Germinal center (tissue), 1 donor: ENCODE measurements at places on chromosomes 1 and 21.
A peak's percentile ranks its signal among the peaks of the same experiment; 100 is the strongest.

GRCh38 chr1:70554341-70554740 is 143.3 kb downstream of the CTH start:
- DNase-seq, result no peak

DNA sequence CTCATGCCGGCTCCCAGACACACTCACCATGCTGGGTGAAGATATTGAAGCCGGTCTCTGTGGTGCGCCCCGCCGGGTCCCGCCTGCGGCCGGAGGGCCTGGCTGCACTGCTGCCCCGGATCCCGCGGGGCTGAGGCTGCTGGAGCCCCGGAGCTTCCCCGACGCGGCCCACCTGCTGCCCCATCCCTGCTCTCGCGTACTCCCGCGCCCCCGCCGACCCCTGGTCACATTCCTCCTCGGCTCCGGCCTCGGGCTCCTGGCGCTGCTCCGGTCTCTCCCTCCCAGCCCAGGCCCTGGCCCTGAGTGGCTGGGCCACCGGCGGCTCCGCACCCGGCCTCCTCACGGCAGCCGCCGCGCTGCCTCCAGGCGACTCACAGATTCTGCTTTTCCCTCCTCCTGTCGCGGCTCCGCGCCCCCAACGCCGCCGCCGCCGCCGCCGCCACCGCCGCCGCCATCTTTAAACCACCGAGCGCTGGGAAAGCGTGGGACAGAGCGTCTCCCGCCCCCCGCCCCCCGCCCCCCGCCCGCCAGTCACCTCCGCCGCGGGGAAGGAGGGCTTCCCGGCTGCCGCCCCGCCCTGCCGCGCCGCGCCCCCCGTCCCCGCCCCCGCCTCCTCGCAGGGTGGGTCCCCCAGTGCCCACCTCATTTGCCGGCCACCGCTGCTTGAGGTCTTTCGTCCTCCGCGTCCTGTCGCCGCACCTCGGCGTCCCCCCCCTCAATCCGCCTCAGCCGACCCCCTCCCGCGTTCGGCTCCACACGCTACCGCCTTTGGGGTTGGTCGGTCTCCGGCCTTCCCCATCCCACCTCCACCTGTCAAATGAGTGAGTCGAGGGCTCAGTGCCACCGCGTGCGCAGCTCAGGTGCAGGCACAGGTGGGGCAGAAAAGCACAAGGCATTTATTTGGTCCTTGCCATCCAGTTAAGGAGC is at the start of gene ABL2:
ABL2 (minus strand) TSS at position 464 of the 927 bp plus-strand sequence; CDS start at position 184, 280 bp downstream.
- DNase-seq, result peak; percentile 71

DNA sequence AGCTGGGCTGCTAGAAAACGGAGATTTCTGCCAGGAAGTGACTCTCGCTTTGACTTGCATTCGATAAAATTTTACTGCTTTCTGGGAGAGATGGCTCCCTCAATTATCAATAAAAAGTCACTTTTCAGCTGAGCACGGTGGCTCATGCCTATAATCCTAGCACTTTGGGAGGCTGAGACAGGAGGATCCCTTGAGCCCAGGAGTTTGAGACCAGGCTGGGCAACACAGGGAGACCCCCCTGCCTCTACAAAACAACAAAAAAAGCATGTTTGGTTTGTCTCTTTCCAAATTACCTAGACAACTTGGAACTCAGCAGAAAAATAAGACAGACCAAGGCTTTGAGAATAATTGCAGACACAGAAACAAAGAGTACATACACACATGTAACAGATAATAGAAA is 12.9 kb upstream of the ENSA start:
- no peak for DNase-seq

DNA sequence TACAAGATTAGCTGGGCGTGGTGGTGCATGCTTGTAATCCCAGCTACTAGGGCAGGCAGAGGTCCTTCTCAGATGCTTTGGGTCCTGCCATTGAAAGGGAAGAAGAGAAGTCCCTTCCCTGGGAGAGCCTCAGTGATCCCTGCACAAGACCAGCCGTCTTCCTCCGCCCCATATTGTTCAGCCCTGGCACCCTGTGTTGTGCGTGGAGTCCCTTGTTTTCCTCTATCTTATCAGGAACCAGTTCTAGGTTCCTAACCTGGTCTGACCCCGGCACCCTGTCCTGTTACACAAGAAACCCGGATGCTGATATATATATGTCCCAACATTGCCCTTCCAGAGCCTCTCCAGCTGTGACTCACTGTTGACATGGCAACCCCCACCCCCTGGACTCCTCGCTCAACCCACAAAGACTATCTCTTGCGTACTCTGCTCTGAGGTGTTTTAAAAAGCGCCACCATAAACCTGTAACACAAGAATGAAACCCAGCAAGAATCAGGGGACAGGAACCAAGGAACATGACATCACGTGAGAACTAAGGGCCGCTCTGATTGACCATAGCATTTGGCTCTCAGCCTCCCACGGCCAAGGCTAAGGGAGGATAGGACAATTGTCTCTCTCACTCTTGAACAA is 4.8 kb downstream of the MX2 start:
- DNase-seq, result peak; percentile 22

DNA sequence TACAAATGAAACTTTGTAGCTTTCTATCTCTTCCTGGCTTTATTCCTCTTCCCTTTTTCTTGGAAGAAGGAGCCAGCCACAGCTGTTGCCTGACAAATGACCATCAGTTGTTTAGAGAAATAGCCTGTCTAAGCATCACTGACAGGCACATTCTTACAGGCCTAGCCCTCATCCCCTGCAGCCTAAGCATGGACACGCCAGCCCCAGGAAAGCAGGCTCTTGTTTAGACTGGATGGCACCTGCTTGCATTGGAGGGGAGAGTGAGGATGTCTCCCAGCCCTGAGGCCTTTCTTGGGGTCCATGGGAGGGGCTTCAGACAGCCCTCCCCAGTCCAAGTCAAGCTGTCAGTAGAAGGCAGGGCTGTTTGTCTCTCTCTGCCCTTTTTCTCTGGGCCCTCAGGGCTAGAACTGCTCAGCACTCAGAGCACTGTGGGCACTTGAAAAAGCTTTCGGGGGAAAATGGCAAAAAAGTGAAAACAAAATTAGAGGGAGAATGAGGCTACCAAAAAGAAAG is 282.5 kb upstream of the PLXNA2 start:
- DNase-seq, result no peak

GRCh38 chr1:159015440-159015909 is 5.8 kb downstream of the IFI16 start:
- DNase-seq, result peak; percentile 63

DNA sequence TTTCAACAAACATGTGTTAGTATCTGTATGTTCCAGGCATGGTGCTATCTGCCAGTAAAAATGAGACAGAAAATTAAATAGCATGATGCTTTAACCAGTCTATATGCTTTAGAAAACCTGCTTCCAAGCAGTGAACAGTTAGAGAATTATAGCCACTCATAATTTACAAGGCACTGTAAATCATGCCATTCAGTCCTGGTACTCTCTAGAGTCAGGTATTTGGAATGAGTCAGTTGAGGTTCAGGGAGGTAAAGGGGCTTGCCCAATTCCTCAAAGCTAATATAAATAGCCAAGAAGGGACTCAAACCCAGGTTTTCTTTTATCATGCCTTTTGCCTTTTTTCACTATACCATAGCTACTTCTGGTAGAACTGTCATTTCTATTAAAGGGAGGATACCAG is 184.4 kb downstream of the NFIA start:
- DNase-seq, result no peak

GRCh38 chr1:162913345-162913744 is 52.4 kb upstream of the CCDC190 start:
- DNase-seq, result no peak

- DNase-seq, result no peak
Observed at GRCh38 chr1:67019600-67020136, 34.3 kb downstream of the SLC35D1 start.

GRCh38 chr1:107935396-107936064 is 29.4 kb downstream of the VAV3 start:
- peak; percentile 63 for DNase-seq

DNA sequence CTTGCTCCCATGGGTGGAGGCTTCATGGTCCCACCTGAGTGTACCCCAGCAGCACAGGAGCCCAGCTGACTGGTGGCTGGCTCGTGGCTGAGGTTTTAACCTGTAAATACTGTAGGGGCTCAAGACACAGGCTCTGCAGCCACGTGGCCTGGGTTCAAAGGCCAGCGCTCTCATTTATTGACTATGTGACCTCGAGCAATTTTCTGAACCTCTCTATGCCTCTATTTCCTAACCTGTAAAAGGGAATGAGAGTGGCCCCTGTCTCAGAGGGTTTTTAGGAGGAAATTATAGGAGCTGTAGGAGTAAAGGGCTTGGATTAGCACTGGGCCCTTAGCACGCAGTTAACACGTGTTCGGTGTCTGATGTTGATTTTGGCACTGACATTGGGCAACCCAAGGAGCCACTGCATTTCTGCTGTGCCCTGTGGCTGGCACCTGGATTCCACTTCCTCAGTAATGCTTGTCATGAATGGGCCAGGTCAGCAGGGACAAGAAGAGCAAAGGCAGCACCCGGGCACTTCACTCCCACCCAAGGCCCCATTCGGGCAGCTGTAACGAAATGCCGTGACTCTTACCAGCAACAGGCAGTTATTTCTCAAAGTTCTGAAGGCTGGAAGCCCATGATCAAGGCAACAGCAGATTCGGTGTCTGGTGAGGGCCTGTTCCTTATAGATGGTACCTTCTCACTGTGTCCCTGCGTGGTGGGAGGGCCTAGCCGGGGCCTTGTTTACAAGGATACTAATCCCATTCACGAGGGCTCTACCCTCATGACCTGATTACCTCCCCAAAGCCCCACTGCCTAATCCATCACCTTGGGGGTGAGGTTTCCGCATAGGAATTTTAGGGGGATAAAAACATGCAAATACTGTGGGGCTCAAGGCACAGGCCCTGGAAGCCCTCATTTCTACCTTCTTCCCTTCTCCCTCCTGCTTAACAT is 25.2 kb downstream of the ARHGEF10L start:
- DNase-seq, result no peak

- no peak for DNase-seq
Observed at GRCh38 chr21:24200052-24200451, 1407.2 kb downstream of the MRPL39 start.

DNA sequence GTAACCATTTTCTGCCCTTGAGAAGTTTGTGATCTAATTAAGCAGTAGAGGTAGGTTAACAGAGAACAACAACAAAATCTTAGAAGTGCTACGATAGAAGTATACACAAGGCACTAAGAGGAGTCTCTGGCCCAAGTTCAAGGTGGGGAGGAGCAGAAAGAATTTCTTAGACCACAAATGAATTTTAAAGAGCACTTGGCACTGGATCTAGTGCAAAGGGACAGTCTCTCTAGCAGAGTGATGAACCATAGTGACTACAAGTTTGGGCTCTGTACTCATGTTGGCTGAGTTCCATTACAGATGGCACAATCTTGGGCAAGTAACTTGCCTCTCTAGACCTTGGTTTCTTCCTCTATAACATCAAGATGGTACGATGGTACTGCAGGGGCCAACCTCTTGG is 33.3 kb upstream of the PIGC start:
- no peak for DNase-seq

GRCh38 chr1:236938760-236939159 is 65.5 kb downstream of the MT1HL1 start:
- DNase-seq, result no peak

- no peak for DNase-seq
Observed at GRCh38 chr1:108679586-108680213, 12.4 kb upstream of the PRPF38B start.

GRCh38 chr1:230696722-230697437 is 17.0 kb downstream of the AGT start:
- no peak for DNase-seq

GRCh38 chr1:107363154-107363553 is 222.3 kb downstream of the NTNG1 start:
- no peak for DNase-seq

DNA sequence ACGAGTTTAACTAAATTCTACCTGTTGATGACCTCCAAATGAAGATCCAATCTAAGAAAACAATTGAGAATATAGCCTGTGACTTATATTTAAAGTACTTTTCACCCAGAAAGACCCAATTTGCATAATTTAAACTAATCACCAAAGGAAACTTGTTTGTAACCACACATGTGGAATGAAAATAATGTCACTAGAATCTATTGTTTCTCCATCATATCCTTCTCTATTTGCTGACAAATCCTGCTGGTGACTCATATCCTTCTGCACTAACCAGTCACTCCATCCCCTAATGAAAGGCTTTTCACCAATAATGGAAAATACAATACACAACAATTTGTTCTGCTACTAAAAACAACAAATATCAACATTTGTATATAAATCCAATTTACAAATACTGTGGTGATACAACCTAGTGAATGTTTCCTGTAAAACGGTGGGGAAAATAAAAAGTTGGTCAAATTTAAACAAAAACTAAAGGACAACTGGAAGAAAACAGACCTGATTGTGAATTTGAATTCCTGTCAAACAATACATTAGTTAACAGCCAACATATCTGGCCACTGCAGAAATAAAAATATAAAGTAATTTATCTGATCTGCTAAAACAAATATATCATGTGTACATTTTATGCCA is 6.5 kb downstream of the PTP4A2 start:
- no peak for DNase-seq

- no peak for DNase-seq
Observed at GRCh38 chr1:170296642-170297041, 150.9 kb downstream of the NTMT2 start.

DNA sequence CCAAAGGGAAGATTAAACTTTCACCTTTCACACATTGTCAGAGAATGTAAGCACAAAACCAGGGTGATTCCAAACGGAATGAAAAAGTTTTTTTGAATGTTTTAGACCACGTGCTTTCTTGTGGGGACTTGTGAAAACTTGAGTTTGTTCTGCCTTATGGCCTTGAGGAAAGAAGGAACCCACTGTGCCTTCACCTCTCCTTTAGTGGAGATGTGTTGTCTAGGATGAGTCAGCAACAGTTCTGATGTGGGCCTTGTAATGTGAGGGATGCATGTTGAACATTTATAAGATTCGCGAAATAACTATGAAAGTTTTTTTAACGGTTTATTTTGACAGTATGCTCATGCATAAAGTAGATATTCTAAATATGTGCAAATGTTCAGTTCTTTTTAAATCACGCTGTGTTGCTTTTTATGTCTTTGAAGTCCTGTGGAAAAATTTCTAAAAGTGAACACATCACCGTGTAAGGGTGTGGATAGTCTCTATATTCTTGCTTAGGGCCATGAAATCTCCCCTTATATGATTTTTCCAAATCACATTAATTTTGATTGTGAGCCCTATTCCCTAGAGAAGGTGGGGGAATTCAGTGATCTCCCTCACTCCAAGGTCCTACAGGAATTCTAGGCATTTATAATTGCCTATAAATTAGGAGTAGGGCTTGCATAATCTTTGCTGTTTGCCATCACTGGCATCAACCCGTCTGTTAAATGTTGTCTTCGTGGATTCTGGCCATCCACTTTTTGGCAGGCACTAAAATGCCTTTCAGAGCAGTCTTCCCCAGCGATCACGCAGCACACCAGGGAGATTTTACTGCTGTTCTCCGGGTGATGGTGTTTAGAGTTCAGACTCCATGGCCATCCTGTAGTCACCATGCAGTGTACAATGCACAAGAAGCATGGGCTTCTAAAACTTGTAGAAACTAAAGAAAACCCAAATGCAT is 47.4 kb downstream of the PLA2G4A start:
- DNase-seq, result no peak

- DNase-seq, result no peak
Observed at GRCh38 chr1:190170321-190170720, 307.3 kb downstream of the BRINP3 start.

- no peak for DNase-seq
Observed at GRCh38 chr1:8039071-8039470, 13.0 kb upstream of the ERRFI1 start.
